Brain microvascular endothelial cell (primary cell): ENCODE measurements at places on chromosomes 16 and 17.

- no peak for DNase-seq
Measured at GRCh38 chr16:27321013-27321915, 7.5 kb downstream of the IL4R start.

GRCh38 chr16:52874042-52874441 lies 178.7 kb downstream of the CHD9NB start:
- DNase-seq: no peak

- peak; percentile 49 for DNase-seq
Measured at GRCh38 chr16:89863741-89864526, 9.5 kb upstream of the TCF25 start.

DNA sequence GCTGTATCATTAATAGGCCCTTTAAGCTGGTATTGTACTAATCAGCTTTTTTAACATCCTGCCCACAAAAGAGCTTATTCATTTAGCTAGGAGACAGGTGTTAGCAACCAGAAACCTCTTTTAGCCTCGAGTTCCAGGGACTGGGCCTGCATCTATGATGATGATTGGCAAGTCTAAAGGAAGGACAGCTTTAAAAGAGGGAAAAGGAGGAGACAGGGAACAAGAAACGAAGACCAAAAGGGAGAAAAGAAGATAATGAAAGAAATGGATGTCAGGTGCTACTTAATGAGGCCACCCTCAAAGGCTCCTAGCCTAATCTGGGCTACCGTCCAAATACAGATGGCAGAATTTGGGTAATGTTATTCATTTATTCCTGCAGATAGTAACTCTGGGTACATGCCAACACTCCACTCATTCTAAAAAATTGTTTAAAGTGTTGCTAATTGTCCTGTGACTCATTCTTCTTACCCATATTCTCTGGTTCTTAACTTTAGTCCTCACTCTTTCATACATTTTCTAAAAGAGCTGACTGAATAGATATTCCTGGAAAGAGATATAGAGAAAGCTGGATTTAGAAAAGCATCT lies 18.7 kb upstream of the RFFL start:
- DNase-seq: peak; percentile 43

GRCh38 chr16:78177987-78178386 lies 78.5 kb downstream of the WWOX start:
- DNase-seq: no peak

DNA sequence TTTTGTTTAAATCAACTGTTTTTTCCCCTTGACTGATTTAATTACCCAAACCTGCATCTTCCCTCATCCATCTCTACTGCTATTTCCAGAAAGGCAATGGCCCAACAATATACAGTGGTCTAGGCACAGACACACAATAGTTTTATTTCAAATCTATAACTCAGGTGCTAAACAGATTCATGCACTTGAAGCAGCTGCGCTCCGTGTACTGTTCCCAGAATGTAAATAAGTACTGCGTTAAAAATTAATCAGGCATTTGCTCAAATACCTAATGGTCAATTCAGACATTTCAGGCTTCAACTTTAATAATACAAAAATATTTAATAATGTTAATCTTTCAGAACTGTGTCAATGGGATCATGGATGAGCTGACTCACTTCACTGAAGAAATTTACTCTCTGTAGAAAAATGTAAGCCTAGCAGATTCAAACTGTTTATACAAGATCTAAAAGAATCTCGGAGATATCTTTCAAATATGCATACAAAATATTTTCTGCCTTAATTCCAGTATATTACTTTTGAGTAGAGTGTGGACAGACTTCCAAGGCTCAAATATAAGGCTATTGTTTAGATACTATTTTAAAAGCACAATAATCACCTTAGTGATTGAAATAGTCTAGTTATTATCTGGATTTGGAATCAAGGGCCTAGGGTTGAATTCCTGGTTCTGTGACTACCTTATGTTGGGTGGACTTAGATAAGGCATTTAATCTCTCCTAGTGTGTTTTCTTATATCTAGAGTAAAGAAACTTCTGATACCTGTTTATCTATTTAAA lies 97.4 kb upstream of the PSMD7 start:
- DNase-seq: no peak

GRCh38 chr17:4605826-4606225 lies 21.5 kb downstream of the SMTNL2 start:
- DNase-seq: peak; percentile 73

- DNase-seq: peak; percentile 58
Measured at GRCh38 chr17:4899341-4900230, at the start of gene C17orf107. C17orf107 (plus strand) TSS chr17:4899536; CDS start chr17:4899763, 227 bp downstream.

DNA sequence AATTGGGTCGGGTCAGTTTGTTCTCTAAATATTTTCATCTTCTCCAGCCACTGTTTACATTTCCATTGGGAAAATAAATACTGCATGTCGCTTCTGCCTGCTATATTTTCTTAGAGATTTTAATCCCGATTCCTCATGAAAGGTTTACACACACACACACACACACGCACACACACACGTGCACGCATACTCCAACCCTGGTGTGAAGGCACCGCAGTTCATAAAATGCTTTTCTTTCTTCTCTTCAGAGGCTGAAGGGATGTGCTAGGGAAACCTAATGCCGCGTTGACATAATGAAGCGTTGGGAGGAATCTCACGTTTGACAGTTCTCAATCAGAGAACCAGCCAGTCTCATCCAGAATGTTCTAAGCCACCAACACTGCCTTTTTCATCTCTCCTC lies 222.9 kb upstream of the IRX3 start:
- DNase-seq: no peak

- DNase-seq: no peak
Measured at GRCh38 chr16:23796941-23797340, 38.8 kb upstream of the PRKCB start.

DNA sequence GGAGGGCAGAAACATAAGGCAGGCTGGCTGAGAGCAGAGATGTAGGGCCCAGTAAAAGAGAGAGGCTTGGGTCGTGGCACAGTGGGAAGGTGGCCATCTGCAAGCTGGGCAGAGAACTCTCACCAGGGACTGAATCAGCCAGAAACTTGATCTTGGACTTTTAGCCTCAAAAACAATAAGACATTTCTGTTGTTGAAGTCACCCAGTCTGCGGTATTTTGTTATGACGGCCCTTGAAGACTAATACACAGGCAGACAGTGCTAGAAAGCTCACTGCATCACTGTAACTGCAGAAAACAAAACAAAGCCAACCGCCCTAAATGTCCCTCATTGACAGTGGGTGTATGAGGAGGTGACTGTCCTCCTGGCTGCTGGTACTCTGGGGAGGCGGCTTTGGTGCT lies 3.9 kb upstream of the JPH3 start:
- DNase-seq: peak; percentile 45

- no peak for DNase-seq
Measured at GRCh38 chr17:7043497-7044198, at the start of gene SLC16A11. SLC16A11 (minus strand) TSS chr17:7044092; CDS start chr17:7043513, 579 bp downstream.

- DNase-seq: peak; percentile 11
Measured at GRCh38 chr17:4332296-4332970, 34.0 kb downstream of the UBE2G1 start.

GRCh38 chr17:34527908-34528470 lies 51.4 kb upstream of the TMEM132E start:
- no peak for DNase-seq

- no peak for DNase-seq
Measured at GRCh38 chr17:40345161-40345993, 19.2 kb downstream of the GJD3 start.
